GM04504 (cell line): ENCODE measurements at places on chromosomes 2 and 18.

- DNase-seq, result peak; percentile 61
Measured at GRCh38 chr2:83742117-83742782, 716.8 kb downstream of the SUCLG1 start.

DNA sequence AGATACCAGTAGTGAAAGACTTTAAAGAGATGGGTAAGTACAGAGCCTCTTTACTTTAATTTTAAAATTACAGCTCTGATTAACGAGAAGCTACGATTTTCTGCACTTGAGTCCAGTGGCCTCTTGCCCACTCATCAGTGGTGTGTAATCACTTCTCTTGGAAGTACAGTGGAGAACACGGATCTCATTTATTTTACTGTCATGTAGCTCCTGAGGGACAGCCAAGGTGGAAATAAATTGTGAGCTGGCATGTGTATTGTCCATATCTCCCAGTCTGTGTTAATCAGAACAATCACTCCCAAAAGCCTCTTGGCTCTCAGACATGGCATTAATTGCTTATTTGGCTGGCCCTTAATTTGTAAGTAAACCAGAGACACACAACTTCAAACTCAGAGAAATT, 69.4 kb downstream of the LOXHD1 start:
- DNase-seq, result no peak

DNA sequence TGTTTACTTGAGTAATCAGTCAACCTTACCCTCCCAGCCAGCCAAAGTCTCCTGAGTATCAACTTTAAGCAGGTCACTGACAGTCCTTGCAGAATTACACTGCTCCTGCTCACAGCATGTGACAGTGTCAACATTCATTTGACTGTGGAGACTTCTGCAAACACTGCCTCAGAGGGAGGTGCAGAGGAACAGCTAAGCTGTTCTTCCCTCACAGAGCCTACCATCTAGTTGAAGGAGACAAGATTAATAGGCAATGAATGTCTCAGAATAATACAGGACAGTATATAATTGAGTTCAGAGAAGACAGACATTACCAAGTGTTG, 11.9 kb downstream of the SLC14A2 start:
- DNase-seq, result no peak

DNA sequence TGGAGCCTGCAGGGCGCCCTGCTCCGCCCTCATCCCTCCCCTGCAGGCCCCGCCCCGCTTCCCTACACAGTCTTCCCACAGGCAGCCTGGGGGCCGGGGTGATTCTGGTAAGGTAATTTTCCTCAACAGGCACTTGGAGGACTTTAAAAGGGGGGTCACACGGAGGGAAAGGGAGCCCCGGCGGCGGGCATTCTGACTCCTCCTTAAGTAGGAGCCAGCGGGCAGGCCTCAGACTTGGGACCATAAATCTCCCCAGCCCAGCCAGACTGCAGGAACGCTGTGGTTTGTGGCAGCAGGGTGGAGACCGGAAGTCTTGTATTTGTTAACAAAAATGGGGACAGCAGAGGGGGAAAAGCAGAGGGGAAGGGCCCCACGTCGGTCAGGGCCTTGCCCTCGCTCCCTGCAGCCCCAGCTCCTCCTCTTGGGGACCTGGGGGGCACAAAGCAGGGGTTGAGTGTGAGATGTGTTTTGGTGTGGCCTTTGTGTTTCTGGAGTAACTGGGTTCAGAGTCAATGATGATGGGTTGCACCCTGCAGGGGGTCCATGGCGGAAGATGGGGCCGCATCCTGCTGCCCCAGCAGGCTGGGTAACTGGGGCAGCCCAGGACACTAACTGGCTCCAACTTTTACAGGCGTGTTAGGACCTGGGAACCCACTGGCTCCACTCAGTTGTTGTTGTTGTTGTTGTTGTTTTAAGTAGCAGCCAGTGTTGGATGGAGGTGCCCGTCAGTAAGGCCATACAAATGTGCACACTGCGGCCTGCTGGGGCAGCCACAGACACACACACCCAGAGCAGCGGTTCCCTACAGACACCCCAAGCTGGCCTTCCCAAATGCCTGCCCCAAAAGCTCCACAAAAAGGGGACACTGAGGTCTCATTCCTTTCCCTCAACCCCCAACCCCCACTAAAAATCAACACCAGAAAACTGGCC, 27.7 kb downstream of the SMAD7 start:
- DNase-seq, result peak; percentile 87

DNA sequence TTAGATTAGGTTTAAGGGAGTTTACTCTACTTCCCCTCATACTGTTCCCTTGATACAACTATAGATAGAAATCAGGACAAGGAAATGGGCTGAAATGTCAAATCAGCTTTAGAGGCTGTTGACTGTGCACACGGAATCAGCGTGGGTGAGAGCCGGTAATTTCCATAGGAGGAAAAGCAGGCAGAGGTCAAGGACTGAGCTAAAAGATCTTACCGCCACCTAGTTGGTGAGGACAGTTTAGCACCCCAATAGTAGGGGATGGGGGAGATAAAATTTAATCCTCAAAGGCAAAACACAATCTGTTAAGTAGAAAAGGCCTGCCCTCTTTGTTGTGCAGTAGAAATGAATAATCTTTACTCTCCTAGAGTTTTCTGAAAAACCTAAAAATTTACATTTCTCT, 1154.5 kb upstream of the CHAC2 start:
- no peak for DNase-seq

GRCh38 chr2:207833251-207833751, 63.6 kb upstream of the FZD5 start:
- no peak for DNase-seq

DNA sequence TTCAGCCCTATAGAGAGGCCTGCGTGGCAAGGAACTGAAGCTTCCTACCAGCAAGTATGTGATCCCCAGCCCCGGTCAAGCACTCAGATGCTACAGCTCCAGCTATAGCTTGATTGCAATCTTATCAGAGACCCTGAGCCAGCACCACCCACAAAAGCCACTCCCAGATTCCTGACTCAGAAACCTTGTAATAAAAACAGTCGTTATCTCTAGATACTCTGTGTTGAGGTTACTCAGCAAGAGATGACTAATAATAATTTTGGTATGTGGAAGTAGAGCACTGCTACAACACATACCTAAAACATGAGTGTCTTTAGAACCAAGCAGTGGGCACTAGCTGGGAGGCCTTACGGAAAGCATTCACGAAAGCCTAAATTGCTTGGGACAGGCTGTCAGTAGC, 216.9 kb downstream of the UXS1 start:
- peak; percentile 15 for DNase-seq

- DNase-seq, result no peak
Measured at GRCh38 chr2:15874321-15874720, 66.0 kb upstream of the MYCN start.

GRCh38 chr18:76794326-76794725, 28.0 kb upstream of the ZNF236 start:
- DNase-seq, result no peak

- DNase-seq, result no peak
Measured at GRCh38 chr2:145563741-145564615, 1044.1 kb upstream of the ZEB2 start.

DNA sequence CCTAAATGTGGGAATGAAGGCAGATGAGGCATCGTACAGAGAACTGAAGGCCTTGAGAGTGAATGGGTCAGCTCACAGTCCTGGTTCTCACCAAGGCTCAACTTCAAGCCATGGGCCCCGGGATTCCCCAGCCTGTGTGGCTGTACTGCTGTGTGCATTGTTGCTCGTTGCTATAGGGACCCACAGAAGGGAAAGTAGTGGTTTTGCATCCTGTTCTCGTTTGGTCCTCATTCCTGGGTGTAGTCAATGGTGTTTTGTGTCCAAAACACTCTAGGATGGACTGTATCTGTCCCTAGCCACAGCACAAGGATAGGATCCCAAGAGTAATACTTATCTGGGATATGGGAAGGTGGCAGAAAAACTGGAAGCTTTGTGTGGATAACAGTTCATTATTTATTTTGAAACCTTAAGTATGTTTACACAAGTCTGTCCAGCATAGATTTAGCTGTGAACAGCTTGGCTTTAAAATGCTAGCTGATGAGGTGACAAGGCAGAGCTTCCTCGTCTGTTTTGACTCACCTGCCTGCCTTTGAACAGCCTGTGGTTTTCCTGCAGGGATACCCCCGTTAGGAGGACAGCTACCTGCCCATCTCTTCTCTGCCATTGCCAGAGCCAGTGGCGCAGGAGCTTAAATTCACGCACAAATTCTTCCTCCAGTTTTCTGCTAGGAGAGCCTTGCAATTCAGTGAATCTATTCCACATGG, 85.0 kb downstream of the WDSUB1 start:
- DNase-seq, result peak; percentile 21

DNA sequence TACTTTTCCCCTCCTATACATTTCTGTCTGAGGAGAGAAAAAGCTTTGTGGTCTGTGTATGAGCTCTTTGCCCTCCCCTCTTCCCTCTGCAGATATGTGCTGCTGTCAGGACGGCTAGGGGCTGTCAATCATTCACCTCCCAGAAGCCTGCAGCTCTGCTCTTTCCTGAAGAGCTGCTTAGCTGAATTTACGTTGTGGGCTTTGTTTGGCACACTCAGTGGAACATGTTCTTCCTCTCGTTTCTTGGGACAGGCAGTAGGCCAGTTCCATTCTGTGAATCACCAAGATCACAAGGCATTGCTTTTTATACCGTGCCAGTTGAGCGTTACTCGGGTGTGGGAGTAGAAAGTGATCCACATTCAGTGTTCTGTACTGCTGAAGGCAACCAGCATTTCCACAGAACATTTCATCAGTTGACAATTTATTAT, 136.7 kb downstream of the LAMA3 start:
- peak; percentile 90 for DNase-seq

DNA sequence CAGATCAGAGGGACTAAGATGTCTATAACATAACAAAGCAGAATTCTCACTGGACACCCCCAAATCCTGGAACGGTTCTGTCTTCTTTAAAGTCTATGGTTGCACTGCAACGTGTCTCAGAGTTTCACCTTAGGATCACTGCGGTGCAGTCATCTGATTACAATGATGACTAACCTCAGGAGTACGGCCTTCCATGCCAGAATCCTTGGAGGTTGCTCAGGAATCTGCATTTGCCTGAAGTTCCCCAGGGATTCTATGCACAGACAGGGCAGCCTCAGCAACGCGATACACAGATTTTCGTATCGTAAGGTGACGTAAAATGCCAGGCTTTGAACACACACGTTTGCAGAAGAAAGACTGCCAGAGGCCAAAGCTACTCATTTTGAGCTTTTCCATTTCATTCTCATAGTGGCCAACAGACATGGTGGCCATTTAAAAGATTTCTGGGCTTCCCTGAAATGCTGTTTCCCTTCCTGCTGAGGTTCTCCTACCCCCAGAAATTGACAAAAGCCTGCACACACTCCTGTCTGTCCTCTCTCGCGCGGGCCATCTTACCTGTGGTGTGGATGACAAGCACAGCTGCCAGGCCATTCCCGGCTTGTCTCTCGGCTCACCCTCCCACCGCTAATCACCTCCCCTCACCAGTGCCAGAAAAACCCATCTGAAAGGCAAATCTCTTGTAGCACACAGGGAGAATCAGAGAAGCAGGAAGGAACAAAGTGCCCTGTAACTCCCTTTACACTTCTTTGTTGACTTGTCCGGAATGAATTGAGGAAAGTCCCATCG, 148.8 kb downstream of the ACKR3 start:
- DNase-seq, result no peak

DNA sequence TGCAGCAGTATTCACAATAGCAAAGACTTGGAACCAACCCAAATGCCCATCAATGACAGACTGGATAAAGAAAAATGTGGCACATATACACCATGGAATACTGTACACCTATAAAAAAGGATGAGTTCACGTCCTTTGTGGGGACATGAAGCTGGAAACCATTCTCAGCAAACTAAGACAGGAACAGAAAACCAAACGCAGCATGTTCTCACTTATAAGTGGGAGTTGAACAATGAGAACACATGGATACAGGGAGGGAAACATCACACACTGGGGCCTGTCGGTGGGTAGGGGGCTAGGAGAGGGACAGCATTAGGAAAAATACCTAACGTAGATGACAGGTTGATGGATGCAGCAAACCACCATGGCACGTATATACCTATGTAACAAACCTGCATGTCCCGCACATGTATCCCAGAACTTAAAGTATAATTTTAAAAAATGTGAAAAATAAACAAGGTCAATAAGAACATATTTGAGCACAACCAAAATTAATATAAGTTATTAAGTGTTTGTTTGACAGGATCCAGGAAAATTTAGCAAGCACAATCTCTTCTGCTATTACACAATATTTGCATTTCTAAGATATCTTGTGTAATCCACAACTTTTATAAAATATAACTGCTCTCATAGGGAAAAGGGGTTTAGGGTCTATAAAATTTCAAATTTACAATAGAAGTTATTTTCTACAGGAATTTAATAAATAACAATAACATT, 22.9 kb downstream of the CCBE1 start:
- DNase-seq, result no peak

DNA sequence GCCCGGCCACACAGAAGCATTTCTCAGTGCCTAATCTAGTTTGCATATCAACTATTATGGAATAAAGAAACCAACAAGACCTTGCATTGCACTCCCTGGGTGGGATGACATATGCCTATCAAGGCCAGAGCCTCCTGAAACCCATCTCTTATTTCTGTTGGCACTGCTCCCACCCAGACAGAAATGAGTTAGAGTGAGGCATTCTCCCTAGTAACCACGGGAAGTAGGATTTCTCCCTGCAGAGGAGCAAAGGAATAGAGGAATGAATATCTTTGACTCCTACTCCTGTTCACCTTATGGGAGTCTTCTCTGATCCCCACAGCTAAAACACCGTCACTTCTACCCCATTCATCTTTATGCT, 24.2 kb upstream of the SCYGR1 start:
- no peak for DNase-seq

DNA sequence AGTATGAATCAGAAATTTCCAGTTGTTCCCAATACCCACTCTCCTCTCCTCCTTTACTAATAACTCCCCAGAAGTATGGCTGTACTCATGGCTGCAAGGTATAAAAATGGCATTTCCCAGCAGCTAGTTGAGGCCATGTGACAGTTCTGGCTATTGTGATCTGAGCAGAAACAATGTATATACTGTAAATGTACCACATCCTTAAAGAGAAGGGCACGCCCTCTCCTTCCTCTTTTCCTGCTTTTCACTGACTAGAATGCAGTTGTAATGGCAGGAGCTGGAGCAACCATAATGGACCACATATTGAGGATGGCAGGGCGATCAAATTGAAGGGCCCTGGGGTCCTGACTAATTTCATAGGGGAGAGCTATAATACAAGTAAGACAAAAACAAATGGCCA, 211.2 kb downstream of the TNS1 start:
- no peak for DNase-seq

GRCh38 chr2:134296301-134296700, 42.4 kb downstream of the MGAT5 start:
- no peak for DNase-seq

- no peak for DNase-seq
Measured at GRCh38 chr2:122652670-122653069, 897.2 kb downstream of the TSN start.

- no peak for DNase-seq
Measured at GRCh38 chr2:26245231-26245732, 543 bp downstream of the HADHB start.

DNA sequence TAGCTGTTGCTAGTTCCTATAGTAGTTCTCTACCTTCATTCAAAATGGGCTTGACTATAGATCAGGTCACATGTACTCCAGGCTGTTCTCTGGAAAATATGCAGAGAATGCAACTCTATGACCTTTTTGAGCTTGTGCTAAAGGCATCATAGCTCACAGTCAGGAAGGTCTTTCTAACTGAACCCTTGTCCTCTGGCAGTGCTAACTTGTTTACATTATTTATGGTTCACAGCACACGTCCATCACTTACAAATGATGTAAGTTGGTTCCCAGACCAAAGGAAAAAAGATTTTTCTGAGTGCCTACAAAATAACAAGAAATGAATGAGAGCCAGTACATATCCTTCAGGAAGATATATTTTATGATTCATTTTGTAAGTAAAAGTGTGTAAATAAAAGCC, 236.1 kb downstream of the GCA start:
- DNase-seq, result no peak
